Activated naive CD8-positive, alpha-beta T cell treated with anti-CD3 and anti-CD28 coated beads for 36 hours (primary cell): ENCODE measurements at places on chromosomes 12 and 14. TPM values are rescaled to one million over a fixed set of nuclear protein-coding genes. Genes with fewer than 3 reads are reported as not detected.

The P2RX7 gene
- 3.9 TPM for total RNA-seq

The MYH6 gene
- not detected for total RNA-seq

DNA sequence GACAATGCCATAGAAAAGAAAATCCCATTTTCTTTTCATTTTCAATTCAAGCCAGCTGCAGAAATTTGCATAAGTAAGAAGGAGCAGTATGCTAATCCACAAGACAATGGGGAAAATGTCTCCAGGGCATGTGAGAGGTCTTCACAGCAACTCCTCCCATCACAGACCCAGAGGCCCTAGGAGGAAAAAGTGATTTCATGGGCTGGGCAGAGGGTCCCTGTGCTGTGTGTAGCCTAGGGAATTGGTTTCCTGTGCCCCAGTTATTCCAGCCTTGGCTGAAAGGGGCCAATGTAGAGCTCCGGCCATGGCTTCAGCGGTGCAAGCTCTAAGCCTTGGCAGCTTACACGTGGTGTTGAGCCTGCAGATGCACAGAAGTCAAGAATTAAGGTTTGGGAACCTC lies 211.4 kb downstream of the CCDC59 start:
- no peaks in the 10 kb centered on the region for H3K27me3 ChIP-seq
- no peaks in the 10 kb centered on the region for H3K36me3 ChIP-seq
- no peak overlapping the region for H3K4me3 ChIP-seq

GRCh38 chr12:25518512-25518911 lies 34.6 kb downstream of the LMNTD1 start:
- H3K27ac ChIP-seq: no peak overlapping the region
- no peaks in the 10 kb centered on the region for H3K36me3 ChIP-seq
- no peak for DNase-seq
- H3K27me3 ChIP-seq: no peaks in the 10 kb centered on the region
- H3K4me3 ChIP-seq: no peak overlapping the region

- H3K4me3 ChIP-seq: no peak overlapping the region
- DNase-seq: peak; percentile 46
- peaks cover 2% of the 10 kb centered on the region for H3K4me1 ChIP-seq
- H3K36me3 ChIP-seq: no peaks in the 10 kb centered on the region
- no peak overlapping the region for H3K27ac ChIP-seq
- H3K27me3 ChIP-seq: peaks cover 32% of the 10 kb centered on the region
These were observed 338.3 kb downstream of the EMP1 start for GRCh38 chr12:13534645-13535398.

DNA sequence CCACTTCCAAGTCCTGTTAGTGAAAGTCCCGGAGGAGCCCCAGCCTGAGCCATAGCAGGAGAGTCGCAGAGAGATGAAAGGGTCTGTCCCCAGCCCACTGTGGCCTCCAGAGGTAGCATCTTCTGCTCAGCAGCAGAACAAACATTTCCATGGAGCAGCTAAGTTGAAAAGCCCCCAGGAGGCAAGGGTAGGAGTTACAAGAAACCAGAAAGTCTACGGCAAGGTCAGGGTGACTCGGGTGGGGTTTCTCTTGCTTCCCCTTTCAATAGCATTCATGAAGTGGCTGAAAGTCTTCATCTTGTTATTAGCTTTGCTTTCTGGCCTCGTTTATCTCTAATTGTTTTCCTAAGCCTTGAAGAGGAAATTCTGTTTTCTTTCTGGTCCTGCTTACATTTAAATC lies 151.2 kb upstream of the DIO3 start:
- H3K36me3 ChIP-seq: no peaks in the 10 kb centered on the region
- H3K4me1 ChIP-seq: peaks cover 4% of the 10 kb centered on the region
- peaks cover 41% of the 10 kb centered on the region for H3K27me3 ChIP-seq
- H3K4me3 ChIP-seq: no peak overlapping the region
- no peak for DNase-seq

GRCh38 chr12:68505970-68506369 lies 104.7 kb upstream of the RAP1B start:
- no peaks in the 10 kb centered on the region for H3K27me3 ChIP-seq
- no peak for DNase-seq
- H3K4me1 ChIP-seq: peaks cover 9% of the 10 kb centered on the region

GRCh38 chr14:102971836-102972606 lies 49.6 kb downstream of the AMN start:
- no peaks in the 10 kb centered on the region for H3K4me1 ChIP-seq
- H3K27ac ChIP-seq: no peak overlapping the region
- no peak for DNase-seq
- no peak overlapping the region for H3K4me3 ChIP-seq

- no peak overlapping the region for H3K27ac ChIP-seq
- H3K4me1 ChIP-seq: peaks cover 4% of the 10 kb centered on the region
- peaks cover under 1% of the 10 kb centered on the region for H3K27me3 ChIP-seq
- peaks cover 6% of the 10 kb centered on the region for H3K36me3 ChIP-seq
- H3K4me3 ChIP-seq: no peak overlapping the region
- no peak for DNase-seq
These were observed 26.0 kb downstream of the LRP6 start for GRCh38 chr12:12240662-12241340.

DNA sequence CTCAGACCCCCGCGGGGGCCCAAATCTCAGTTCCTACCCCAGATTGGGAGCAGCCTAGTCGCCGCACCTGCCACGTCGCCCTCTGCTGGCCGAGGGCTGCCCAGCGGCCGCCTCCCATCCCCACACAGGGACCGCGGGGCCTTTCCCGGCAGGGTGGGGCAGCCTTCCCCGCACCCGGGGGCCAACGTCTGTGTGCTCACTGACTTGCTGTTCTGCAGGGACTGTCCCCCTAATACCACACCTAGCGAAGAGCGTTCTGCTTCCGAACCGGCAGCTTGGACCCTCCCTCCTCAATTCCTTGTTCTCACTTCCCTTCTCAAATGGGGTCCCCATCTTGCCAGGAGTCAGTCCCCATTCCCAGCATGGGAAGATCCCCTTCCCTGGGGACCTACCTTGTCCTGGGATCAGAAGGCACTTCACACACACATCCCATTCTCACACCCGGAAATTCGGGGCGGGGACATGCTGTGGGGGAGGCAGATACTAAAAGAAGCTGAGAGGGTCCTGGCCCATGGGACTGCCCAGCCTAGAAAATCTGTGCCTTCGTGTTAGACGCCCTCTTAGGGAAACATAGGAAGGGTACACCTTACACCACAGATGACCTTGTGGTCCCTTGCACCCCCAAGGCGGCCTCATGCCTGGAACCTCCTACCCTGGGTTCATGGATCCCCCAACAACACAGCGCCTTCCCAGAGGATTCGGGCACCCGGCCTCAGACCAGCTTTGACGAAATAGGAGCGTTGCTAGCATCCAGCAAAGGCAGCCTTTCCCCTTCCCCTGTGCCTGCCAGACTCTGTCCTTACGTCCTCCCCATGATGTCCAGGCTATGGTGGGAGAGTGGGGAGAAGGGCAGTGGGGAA lies 16.4 kb downstream of the ACVRL1 start:
- peaks cover 7% of the 10 kb centered on the region for H3K27me3 ChIP-seq
- DNase-seq: peak; percentile 69
- H3K27ac ChIP-seq: no peak overlapping the region
- H3K4me1 ChIP-seq: peaks cover 8% of the 10 kb centered on the region
- no peak overlapping the region for H3K4me3 ChIP-seq

- no peaks in the 10 kb centered on the region for H3K4me1 ChIP-seq
- H3K27me3 ChIP-seq: peaks cover 39% of the 10 kb centered on the region
- no peak overlapping the region for H3K27ac ChIP-seq
- no peaks in the 10 kb centered on the region for H3K36me3 ChIP-seq
These were observed 115.7 kb downstream of the IGF1 start for GRCh38 chr12:102364709-102365108.

DNA sequence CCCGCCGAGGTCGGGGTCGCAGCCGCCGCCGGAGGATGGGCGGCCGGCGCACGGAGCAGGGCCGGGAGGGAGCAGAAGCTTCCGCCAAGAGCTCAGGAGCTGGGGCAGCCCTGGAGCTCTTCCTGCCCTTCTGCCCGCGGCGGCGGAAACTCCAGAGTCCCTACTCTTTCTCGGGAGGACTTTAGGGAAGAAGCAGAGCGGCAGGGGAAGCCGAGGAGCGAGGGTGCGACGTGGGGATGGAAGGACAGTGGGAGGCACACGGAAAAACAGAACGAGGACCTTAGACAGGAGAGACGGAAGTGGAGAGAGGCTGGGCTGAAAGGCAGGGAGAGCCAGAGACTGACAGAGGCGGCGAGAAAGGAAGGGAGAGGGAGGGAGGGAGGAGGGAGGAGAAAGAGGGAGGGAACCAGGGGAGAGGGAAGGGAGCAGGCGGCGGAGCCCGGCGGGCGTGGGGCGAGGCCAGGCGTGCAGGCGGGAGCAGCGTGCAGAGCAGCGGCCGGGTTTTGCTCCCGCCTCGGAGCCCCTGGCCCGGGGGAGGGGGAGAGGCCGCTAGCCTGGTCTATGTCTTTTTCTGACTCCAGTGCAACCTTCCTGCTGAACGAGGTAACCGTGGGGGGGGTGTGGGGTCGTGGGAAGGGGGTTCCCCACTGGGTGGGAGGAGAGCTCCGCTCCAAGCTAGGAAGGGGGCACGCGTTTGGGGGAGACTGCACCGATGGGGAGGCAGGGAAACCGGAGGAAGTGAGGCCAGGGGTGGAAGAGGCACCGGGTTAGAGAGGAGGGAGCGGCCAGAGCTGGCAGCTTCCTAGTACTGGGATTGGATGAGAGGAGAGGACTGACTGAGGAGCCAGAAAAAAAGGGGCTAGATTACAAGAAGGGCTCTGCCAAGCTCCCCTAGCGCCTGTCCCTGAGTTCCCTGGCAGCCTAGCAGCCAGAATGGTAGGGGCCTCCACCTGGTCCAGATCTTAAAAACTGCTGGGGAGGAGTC lies 2.9 kb upstream of the CACNB3 start:
- peak overlapping the region; percentile 86 for H3K4me3 ChIP-seq
- peaks cover 26% of the 10 kb centered on the region for H3K4me1 ChIP-seq
- H3K27me3 ChIP-seq: peaks cover 26% of the 10 kb centered on the region
